ENCODE measurements at places on chromosomes 16 and 17.

DNA sequence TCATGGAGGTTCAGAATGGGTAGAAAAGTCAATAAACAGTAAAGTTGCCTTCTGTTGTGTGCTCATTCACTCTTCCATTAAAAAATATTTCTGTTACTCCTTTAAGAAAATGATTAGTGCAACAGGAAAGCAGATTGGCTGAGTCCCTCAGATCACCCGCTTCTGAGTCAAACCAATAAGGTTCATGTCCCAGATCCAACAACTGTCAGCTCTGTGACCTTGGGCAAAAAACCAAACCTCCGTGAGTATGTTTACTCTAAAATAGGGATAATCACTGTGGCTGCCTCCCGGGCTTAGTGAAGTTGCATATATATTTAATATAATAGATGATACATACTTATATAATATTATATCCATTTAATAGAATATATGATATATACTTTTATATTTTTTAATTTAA, 698.5 kb upstream of the RBFOX1 start:
- no peak for DNase-seq

DNA sequence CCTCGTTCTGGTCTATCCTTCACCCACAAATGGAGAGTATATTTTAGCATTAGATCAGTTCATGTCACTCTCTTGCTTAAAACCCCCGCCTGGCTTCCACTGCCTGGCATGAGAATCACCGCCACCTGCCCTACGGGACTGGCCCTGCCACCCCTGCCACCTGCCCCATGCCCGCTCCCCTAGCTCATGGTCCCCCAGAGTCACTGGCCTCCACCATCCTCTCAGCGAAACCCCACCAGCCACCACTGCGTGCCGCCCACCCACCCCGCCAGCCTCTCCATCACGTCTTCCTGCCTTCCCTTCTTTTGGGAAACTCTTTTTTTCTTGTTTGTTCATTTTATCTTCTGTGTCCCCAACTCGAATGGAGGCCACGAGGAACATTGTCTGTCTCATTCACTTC, 982 bp upstream of the ENPP7 start:
- no peak for DNase-seq

- no peak for DNase-seq
Measured at GRCh38 chr17:14068542-14069250, 608 bp upstream of the COX10 start.

DNA sequence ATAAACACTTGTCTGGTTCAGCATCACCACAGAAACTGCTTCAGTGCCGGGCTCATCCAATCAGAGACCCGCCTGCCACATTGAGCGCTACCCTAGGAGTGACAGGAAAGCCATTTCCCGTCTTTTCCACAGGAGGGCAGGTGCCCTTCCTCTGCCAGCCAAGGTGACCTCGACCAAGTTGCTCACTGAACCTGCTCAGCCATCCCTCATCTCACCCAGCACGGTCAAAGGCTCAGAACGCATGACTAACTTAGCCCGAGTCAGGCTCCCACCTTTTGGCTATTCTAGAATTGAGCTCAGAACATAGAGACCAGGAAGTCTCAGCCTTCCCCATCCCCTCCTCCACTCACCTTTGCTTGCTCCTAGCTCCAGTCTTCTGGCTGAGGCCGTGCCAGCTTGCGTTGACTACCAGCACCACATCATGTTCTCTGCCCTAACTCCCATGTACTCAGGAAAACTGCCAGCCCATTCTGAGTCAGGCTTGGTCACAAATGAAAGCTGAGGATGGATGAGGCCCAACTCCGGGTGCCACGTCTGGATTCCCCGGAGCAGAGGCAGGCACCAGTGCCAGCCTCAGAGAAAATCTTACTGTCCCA, 15.6 kb downstream of the MRPS23 start:
- DNase-seq = no peak

- DNase-seq = no peak
Measured at GRCh38 chr16:24116989-24117388, 139.1 kb upstream of the CACNG3 start.

- peak; percentile 97 for DNase-seq
Measured at GRCh38 chr17:68457539-68458259, 403 bp upstream of the WIPI1 start.

- no peak for DNase-seq
Measured at GRCh38 chr17:31095236-31096105, 694 bp downstream of the NF1 start.

DNA sequence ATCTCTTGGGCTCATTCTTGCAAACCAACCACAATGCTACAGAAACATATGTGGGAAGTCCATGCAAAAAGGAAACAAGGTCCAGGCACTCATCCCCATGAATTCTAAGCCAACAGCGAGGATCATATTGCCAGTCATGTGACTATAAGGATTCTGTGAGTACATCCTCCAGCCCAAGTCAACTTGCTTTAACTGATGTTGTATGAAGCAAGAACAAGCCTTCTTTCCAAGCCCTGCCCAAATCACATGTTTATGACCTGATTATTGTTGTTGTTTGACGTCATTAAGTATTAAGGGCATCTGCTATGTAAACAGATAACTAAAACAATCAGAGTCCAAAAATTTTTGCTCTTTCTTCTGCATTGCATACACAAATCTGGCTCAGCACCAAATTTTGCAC, 78.2 kb upstream of the MON1B start:
- DNase-seq = no peak

- peak; percentile 30 for DNase-seq
Measured at GRCh38 chr16:67184453-67184994, 761 bp upstream of the MATCAP1 start.

GRCh38 chr17:55664287-55664686, 58.4 kb downstream of the TMEM100 start:
- DNase-seq = no peak

- DNase-seq = no peak
Measured at GRCh38 chr17:40417258-40417608, 463 bp downstream of the TOP2A start.

- DNase-seq = no peak
Measured at GRCh38 chr17:64639516-64639915, 22.6 kb downstream of the SMURF2 start.

DNA sequence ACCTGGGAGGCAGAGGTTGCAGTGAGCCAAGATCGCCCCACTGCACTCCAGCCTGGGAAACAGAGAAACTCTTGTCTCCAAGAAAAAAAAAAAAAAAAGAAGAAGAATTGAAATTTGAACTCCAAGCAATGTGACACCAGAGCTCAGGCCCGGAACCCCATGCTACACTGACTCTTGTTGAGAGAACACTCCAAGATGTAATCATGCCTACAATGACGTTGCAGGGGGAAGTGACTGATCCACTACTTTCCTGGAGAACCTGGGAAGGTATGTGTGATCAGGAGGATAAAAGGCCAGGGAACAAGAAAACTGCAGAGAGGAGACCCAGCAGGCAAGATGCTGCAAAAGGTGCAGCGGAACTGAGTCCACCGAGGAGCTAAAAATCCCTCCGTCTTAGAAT, 57.9 kb downstream of the ADCY9 start:
- no peak for DNase-seq

DNA sequence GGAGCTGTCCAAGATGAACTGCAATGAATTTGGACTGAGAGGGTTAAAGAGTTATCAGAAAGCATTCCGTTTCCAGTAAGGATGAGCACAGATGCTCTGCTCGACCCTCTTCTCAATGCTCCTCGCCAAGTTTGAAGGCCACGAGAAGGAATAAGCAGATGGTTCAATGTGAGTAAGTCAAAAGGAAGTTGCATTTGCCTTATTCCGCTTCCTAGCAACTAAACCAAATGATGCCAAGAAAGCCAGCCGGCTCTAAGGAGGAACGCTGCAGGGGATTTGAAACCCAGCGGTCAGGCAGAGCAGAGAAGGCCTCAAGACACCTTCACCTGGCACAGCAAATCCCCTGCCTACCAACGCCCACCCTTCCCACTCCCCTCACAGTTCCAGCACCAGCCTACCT, 52.1 kb upstream of the CNEP1R1 start:
- no peak for DNase-seq

DNA sequence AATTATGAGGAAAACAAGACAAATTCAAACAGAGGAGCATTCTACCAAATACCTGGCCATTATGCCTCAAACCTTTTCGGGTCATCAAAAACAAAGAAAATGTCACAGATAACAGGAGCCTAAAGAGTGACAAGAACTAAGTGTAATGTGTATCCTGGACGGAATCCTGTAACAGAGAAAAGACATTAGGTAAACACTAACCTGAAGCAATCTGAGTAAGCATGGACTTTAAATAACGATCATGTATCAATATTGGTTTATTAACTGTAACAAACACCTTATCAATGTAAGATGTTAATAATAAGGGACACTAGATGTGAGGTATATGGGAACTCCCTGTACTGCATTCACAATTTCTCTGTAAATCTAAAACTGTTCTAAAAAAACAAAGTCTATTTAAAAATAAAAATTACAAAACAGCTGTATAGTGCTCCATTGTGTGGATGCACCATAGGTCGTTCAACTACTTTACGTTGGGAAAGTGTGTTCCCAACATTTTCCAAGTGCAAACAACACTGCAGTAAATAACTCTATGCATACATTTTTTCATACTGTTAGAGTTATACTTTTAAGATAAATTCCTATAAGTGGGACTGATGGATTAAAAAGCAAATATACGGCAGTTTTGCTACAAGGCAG, 14.8 kb downstream of the CMC2 start:
- no peak for DNase-seq

DNA sequence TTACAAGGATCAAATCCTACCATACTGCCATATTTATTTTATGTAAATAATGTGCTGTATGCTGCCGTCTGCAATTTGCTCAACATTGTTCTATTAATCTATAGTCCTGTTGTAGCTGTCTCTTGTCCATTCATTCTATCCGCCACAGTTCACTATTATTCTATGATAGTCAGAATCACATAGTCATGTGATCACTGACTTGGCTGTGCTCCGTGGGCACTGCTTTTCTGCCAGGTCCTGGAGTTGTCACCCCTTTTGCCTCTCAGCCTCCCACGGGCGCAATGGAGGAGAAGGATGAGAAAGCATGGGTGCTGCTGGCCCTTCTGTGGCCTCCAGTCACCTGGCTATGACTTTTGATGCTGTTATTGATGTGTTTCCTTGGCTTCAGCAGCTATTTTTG, 37.3 kb upstream of the ANKFY1 start:
- DNase-seq = no peak

DNA sequence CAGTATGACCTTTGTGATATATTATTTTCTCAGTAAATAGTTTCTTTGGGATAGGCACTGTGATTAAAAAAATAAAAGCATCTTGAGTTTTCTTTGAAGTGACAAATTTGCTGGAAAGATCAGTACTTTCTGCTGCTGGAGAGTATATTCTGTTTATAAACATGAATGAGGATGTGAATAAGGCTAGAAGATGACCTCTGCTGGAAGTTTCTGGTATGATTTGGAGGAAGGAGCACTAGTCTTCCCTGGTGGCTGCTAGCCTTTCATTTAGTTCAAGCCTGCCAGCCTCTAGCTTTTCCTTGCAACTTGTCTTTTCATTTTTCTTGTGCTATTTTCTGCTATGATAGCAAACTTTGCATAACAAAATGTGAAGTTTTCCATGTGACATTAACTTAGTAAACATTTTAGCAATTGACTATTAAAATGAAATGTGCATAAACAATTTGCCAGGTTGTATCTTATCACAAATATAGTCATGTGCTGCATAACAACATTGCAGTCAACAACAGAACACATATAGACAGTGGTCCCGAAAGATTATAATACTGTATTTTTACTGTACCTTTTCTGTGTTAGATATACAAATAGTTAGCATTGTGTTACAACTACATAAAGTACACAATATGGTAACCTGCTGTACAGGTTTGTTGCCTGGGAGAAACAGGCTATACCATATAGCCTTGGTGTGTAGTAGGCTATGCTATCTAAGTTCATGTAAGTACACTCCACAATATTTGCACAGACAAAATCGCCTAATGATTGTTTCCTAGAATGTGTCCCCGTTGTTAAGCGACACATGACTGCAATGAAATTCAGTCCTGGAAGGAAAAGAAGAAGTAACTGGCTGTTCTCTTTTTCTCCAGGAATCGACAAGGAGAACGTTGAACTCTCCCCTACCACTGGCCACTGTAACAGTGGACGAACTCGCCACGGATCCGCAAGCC, 18.1 kb upstream of the RAB11FIP4 start:
- peak; percentile 45 for DNase-seq

DNA sequence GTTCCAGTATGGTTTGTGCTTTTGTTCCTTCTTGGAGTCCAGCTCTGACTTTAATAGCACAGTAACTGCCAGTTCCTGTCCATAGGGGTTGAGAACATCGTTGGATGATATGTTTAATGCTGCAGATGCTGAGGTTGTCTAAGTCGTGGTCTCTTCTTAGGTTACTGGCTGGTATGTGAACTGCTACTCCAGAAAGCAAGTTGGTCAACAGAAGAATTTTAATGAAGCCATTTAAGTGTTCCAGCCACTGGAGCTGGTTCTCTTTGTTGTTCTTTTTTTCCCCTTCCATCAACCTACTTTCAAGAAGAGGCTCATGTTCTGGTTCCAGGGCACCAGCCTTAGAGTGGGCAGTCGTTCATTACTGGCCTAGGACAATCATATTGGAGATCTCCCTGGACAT, 140.3 kb upstream of the TBX2 start:
- DNase-seq = no peak

DNA sequence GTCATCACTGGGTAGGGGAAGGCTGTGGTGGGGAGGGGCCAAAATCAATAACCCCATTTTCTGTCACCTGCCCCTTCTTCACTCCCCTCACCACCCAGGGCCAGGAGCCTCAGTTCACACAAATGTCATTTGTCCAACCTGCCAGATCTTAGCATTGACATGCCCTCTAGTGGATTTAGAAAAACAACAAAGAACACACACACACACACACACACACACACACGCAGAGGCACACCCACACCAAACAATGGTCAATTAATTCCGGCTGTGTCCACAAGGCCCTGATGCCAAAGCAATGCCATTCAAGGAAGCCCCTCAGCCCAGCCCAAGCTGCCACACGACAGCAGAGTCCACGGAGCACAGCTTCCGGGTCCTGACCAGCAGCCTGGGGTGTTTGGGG, 68.4 kb downstream of the NOG start:
- no peak for DNase-seq

DNA sequence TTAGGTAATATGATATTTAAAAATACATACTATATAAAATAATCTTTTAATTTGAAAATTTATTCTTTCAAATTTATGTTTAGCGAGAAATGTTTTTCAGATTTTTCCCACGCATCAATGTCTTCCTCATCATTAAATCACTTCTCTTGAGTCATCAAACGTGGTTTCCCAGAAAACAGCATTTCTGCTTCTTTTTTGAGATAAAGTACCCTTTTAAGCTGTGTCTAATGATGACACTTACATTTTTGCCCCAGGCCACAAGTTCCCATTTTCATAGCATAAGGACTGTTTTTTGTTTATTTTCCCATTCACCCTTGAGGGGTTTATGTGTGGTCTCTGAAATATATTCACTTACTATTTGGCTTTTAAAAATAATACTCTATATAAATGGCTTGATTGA, 139.0 kb upstream of the HS3ST3A1 start:
- DNase-seq = no peak

DNA sequence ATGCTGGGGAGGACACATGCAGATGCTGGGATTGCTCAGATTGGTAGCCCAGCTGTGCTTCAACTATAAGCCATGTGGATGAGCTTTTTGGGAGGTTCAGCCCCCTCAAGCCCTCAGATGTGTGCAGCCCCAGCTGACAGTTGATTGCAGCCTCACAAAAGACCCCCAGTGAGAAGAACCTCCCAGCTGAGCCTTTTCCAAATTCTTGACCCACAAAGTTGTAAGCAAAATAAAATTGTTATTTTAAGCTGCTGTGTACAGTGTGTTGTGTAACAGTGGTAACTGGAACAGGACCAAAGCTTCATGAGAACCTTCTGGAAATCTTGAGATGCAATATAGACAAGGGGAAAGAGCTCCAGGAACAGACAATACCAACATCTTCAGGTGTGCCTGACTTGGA, 156.8 kb upstream of the IRX3 start:
- DNase-seq = no peak

- DNase-seq = no peak
Measured at GRCh38 chr17:72733619-72734282, 358.7 kb downstream of the SLC39A11 start.
